Kidney epithelial cell (primary cell): ENCODE measurements at places on chromosomes 2 and 18. TPM values are rescaled to one million over a fixed set of nuclear protein-coding genes. Genes with fewer than 3 reads are reported as not detected.

Gene MYO7B
- 0.50 and 0.62 TPM in 2 replicates for total RNA-seq

DNA sequence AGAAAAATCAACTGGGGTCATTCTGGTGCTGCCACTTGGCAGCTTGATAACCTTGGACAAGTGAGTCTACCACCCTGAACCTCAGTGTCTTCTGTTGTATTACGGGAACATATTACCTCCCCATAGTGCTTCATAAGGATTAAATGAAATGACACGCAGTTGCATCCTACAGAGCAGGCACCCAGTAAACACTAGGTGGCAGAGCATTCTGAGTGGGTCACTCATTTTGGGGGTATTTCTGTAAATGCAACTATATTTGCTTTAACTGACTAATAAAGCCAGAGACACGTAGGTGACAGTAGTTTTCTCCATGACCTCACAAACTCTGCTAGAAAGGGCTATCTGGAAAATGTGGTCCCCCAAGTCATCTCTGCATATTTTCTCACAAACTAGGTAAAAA, 4.7 kb downstream of the CD226 start:
- DNase-seq = no peak

Gene CD8B
- total RNA-seq = 2.0 and 3.8 TPM in 2 replicates

Gene CPLX4
- total RNA-seq = not detected in 2 replicates

DNA sequence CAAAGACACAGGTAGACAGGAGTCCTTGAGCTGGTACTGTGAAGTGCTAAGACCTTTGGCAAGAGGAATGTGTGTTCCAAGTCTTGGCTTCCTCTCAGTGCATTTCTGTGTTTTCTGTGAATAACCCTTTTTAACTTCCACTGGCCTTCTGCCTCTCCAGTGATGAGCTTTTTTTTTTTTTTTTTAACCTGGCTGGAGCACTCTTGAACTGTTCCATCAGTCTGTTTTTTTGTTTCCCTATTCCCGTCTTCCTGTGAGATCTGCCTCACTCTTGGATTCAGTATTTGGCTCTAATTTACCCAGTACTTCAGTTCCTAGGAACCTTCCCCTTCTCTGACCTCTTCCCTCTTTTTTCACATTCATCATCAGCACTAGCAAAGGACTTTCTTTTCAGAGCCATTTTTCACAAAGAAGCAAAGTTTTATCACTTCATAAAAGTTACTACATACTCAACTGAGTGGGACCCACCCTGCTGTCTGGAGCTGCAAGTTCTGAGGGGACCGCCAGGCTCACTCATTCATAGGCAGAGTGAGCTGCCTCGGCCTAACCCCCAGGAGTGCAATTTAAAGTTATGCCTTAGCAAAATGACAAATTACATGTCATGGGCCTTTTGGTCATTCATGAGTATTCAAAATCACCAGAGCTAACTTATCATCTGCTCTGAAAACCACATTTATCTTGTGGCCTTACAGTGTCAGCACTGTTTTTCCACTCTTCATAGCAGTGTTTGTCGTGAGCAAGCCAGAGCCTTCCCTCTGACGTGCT, 126.9 kb upstream of the DAPL1 start:
- DNase-seq = no peak
